ENCODE measurements at places on chromosomes 1 and 21.
A peak's percentile ranks its signal among the peaks of the same experiment; 100 is the strongest.

DNA sequence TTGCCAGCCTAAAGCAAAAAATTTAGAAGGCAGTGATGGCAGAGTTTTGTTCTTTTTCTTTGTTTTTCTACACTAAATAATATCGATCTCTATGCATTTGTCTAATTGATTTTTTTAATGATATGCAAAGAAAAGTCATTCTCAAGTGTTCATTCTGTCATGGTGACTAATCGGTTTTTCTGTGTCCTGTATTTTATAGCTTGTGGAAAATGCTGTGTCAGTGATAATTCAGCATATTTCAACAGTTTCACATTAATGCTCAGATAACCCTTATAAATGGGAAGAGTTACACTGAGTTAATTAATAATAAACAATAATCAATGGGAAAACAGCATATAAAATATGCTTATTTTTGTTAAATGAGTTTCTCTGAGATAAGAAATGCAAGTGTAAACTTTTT lies 824.9 kb downstream of the AMY1C start:
- DNase-seq = no peak

GRCh38 chr1:234925440-234926263 lies 203.0 kb downstream of the TOMM20 start:
- peak; percentile 90 for DNase-seq

GRCh38 chr1:171563675-171564074 lies 58.4 kb upstream of the MYOCOS start:
- peak; percentile 25 for DNase-seq

DNA sequence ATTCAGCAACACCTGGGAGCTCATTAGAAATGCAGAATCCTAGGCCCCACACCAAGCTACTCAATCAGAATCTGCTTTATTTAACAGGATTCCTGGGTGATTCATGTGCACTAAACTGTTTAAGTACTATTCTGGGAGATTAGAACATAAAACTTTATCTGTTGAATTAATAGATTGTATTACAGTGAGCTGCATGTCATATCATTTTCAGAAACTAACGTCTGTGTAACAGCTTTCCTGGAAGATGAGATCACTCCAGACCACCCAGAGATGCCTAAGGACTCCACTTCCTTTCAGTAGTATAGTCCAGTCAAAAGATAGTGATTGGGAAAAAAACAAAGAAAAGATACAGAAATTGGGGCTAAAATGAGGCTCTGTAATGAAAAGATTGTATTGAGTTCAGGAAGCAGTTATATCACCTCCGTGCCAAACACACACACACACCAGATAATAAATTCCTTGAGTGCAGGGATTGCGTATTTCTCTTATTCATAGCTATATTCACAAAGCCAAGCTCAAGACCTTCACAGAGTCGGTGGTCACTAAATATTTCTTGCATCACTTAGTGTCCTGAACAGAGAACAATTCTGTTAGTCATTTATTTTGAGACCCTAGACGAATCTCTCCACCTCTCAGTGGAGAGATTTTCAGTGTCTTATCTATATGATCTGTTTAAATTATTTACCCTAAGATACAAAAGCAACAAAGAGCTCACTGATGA lies 178.2 kb downstream of the DSCAM start:
- no peak for DNase-seq

- DNase-seq = no peak
Measured at GRCh38 chr21:42121794-42122193, 50.7 kb downstream of the UMODL1 start.

- DNase-seq = no peak
Measured at GRCh38 chr1:165039996-165040395, 316.5 kb downstream of the LMX1A start.

DNA sequence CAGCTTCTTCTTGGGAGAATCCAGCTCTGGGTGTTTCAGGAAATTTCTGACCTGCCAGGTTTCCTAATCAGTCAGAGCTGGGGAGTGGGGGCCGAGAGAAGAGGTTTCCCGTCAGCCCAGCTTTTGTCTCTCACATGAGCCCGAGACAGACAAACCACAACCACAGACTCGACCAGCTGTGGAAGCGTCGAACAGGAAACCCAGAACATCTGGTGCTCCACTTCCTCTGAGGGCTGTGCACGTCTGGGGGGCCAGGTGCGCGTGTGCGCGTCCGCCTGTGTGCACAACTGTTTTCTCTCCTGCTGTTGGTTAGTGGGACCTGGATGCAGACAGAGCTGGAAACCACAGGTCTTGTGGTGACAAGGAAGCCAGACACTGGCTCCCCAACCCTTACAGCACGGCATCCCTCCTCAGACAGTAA lies 113.0 kb upstream of the SLC25A33 start:
- DNase-seq = no peak

DNA sequence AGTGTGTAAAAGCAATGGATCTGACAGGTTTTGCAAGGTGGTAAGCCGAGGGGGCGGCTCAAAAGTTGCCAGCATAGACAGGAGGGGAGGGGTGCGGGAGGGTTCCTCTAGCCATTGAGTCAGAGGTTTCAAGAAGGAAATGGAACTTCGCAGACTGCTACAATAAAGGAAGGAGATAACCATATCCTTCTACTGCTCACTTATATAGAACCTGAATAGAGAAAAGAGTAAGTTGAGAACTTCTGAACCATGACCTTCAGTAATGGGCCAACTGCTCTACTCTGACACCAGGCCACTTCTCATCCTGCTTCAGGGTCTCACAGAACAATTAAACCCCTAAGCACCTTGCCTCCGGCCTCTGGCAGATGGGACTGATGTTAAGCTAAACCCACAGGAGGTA lies 26.3 kb upstream of the BCAR3 start:
- DNase-seq = no peak

GRCh38 chr21:45917241-45917640 lies 64.3 kb upstream of the COL6A1 start:
- no peak for DNase-seq

GRCh38 chr1:77347646-77348045 lies 65.8 kb downstream of the AK5 start:
- peak; percentile 74 for DNase-seq

GRCh38 chr1:172054172-172054571 lies 212.9 kb downstream of the DNM3 start:
- DNase-seq = no peak

DNA sequence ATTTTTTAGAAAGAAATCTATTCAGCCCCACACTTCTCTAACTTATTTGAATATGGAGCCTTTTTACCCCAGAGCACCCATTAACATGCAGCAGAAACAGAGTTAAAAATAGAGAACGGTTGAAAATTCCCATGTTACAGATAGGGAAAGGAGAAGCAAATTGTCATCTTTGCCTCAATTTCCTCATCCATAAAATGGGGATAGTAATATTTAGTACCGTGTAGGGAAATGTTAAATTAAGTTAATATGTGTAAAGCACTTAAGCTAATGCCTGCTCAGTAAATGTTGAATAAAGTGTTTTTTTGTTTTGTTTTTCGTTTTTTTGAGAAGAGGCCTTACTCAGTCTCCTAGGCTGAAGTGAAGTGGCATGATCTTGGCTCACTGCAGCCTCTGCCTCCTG lies 50.3 kb downstream of the NAV1 start:
- DNase-seq = no peak

DNA sequence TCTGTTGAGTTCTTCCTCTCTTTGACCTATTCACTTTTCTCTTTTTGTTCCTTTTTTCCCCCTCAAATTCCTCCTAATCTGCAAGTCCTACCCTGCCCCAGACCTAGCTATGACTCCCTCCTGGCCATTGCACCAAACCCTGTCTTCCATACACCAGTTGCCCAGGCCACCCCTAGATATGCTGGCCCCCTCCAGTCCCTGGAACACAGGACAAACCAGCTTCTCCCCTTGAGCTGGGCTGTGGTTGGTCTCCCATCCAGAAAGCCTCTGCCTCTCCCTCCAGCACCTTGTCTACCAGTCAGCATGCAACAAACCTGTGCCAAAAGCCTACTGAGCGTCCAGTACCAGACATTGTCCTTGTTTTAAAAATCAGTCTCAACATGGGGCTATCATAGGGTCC lies 59.4 kb downstream of the ELK4 start:
- no peak for DNase-seq

DNA sequence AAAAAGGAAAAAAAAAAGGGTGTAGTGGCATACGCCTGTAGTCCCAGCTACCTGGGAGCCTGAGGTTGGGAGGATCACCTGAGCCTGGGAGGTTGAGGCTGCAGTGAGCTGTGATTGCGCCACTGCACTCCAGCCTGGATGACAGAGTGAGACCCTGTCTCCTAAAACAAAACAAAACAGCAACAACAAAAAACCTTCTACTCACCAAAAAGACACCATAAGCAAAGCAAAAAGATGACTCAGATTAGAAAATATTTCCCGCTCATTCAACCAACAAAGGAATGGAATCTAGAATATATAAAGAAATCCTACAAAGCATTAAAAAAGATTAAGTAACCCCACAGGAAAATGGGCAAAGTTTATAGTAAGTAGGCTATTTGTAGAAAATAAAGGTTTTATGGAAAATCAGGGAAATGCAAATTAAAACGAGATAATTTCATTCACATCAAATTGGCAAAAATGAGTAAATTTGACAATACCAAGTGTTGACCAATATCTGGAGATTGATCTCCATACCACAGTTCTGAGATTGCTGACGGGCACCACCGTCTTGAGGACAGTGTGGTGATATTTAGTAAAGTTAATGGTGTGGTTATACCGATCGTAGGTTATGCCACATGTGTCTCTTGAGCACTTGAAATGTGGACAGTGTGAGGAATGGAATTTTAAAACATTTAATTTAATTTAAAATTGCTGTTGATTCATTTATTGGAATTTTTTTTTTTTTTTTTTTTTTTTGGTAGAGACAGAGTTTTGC lies 54.0 kb downstream of the PIK3CD start:
- DNase-seq = peak; percentile 46

DNA sequence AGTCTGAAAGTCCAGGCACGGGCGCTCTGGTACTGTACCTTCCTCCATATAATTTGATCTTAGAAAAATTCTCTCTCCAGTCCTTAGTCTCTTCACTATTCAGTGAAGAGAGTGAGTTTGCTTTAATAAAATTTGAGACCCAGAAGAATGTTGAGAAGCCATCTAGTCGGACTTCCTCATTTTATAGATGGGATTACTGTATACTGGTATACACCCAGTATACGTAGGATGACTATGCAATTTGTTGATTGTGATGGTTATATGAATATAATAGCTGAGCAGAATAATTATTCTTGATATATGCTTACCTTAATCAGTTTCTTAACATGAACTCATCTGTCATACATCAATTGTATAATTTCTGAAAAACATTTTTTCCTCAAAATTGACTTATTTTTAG lies 328.0 kb upstream of the B3GALT2 start:
- DNase-seq = no peak

DNA sequence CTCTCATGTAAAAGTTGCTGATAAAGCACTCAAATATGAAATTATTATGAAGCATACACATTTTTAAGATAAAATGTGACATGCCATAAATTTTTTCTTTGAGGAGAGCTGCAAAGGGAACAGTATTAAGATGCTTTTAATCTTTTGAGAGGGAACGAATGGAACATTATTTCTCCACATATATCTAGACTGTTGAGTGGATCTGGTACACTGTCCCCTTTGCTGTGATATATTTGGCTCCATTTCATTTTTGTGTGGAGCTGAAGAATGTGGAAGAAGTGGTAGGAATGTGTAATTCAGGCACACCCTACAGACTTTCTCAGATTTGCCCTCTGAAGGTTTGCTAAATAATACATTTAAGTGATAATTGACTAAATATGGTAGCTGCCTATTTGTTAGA lies 31.7 kb downstream of the PGM1 start:
- peak; percentile 72 for DNase-seq

- no peak for DNase-seq
Measured at GRCh38 chr1:169109561-169110134, 3.2 kb downstream of the ATP1B1 start.

DNA sequence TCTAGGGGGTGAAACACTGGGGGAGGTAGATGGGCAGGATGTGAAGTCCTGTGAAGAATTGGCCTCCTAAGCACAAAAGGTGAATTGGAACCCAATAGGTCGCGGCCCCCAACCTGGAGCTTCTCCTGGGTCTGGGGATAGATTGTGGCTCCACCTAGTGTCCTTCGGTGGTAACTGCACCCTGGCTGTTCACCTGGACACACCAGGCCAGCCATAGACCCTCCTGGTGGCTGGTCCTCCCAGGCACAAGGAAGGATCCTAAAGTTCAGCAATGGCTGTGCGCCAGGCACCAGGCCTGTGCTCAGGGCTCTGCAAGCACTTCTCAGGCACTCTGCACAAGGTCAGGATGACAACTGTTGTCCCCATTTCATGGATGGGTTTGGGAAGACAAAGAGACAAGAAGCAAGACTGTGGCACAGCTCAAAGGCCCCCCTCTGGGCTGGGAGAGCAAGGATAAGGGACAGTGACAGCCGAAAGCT lies 13.5 kb downstream of the ESPN start:
- peak; percentile 86 for DNase-seq

- DNase-seq = no peak
Measured at GRCh38 chr1:117493906-117494305, 111.9 kb upstream of the TENT5C start.

DNA sequence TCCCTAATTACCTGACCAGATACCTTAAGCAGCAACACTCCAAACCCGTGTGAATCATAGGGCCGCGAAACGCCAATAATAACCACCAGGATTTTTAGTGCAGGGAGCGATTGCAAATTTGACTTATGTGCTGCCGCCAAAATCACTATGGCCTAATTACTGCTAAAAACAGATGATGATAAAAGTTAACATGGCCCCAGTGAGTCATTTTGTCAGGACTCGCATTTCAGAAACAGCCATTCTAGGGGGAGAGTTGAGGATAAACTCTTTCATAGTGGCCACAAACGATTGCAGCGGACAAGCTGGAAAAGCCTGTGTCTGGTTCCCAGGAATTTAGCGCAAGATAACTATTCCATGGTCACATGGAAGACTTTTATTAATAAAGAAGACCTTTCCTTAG lies 103.4 kb downstream of the HLX start:
- no peak for DNase-seq

DNA sequence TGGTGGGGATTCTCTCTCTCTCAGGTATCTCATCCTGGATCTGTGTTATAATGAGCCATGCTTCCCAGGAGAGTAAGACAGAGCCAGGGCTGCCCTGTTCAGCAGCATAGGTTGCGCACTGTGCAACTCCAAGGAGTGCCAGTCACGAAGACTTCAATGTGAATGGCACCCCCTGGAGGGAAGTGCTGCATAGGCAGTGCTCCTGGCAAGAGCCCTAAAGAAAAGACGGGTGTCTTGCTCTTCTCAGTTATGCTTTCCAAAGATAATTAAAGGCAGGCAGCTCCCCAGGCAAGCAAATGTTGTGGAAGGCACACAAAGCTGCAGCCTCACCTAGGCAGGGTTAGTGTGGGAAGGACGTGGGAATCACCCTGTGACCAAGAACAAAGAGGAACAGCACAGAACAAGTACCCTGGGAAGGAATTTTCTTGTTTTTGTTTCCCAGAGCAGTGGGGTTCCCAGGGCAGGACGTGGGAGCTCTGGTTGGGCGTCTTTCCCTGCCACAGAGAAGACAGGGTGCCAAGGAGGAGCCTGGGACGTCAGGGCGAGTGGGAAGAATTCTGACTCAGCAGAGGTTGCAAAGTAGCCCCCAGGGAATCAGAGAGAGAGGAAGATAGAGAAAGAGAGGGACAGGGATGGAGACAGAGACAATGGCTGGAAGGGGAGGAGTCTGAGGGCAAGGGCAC lies 120.9 kb downstream of the KCNN3 start:
- DNase-seq = peak; percentile 74

Measured in GM03348 (cell line).